ENCODE measurements at places on chromosomes 3 and 15.

GRCh38 chr15:100202309-100202960 is 139.3 kb downstream of the ADAMTS17 start:
- no peak for DNase-seq

GRCh38 chr3:171732756-171733155 is 77.5 kb downstream of the PLD1 start:
- DNase-seq: no peak

GRCh38 chr3:131903988-131904415 is 130.8 kb downstream of the CPNE4 start:
- DNase-seq: no peak

DNA sequence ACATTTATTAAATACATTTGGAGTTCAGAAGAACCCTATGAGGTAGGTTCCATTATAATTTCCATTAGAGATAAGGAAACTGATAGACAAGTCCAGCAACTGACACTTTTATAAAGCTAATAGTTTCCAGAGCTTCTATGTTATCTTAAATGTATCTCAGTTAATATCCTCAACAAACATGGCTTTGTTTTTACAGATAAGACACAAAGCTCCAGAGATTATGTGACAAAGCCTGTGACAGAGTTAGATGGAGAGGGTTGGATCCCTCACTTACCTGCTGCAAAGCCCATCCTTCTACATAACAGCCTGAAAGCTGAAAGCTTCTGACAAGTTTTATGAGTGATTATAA is 473 bp upstream of the COMMD2 start:
- DNase-seq: no peak

GRCh38 chr15:77781151-77781945 is 148.6 kb upstream of the LINGO1 start:
- no peak for DNase-seq

GRCh38 chr15:100806157-100806556 is 73.5 kb upstream of the ALDH1A3 start:
- no peak for DNase-seq

GRCh38 chr15:83283138-83283812 is 1.2 kb downstream of the BNC1 start:
- DNase-seq: no peak

DNA sequence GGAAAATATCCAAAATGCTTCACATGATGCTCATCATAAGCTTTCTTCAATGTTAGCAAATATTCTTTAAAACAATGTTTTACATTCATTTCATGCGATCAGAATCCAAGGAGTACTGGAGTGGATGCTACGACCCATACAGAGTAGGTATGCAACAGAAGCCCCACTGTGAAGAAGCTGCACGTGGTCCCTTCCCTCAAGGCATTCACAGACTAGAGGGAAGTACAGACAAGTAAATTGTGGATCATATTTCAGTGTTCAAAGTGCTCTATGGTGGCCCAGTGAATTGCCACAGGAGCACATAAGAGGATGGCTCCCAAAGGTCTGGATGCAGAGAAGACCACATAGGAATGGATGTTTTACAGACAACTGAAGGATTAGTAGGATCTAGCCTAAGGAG is 789.9 kb downstream of the IGSF11 start:
- DNase-seq: no peak

DNA sequence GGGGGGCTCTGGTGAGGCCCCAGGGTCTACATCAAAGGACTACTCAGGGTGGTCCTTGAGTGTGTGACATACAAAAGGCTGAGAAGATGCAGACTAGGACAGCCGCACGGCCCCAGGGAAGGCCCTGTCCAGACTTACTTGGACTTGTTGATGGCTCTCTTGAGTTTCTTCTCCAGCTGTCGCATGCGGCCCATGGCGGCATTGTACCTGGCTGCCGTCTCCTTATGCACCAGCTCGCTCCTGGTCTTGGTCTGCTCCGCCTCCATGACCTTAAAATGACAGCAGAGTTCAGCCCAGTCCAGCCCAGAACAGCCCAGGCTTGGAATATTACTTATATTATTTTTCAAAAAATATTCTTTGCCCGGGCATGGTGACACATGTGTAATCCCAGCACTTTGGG is 56.0 kb downstream of the CAPN7 start:
- no peak for DNase-seq

- peak; percentile 45 for DNase-seq
Observed at GRCh38 chr15:50148362-50148963, 29.4 kb upstream of the ATP8B4 start.

GRCh38 chr3:149650828-149651227 is 7.0 kb downstream of the WWTR1 start:
- no peak for DNase-seq

- no peak for DNase-seq
Observed at GRCh38 chr3:140216249-140216648, 281.3 kb downstream of the CLSTN2 start.

GRCh38 chr3:189053322-189053721 is 118.4 kb upstream of the TPRG1 start:
- no peak for DNase-seq

DNA sequence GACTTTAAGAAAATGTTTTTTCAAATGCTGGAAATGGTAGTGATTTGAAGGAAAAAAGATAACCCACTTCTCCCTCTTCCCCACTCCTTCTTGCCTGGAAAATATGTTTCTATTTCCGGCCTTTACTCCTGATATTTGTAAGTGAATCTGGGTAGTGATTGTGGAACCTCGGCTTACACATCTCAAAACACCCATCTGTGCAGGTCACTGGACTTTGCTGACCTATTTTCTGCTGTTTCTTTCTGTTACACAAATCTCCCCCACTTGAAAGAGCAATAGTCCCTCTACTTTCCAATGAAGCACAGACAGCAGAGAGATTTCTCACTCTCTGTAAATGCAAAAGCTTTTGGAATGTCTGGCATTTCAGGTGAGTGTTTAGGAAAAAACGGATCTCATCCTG is 76.9 kb upstream of the ICE2 start:
- DNase-seq: no peak

GRCh38 chr15:90683371-90683770 is 33.8 kb upstream of the BLM start:
- DNase-seq: no peak

DNA sequence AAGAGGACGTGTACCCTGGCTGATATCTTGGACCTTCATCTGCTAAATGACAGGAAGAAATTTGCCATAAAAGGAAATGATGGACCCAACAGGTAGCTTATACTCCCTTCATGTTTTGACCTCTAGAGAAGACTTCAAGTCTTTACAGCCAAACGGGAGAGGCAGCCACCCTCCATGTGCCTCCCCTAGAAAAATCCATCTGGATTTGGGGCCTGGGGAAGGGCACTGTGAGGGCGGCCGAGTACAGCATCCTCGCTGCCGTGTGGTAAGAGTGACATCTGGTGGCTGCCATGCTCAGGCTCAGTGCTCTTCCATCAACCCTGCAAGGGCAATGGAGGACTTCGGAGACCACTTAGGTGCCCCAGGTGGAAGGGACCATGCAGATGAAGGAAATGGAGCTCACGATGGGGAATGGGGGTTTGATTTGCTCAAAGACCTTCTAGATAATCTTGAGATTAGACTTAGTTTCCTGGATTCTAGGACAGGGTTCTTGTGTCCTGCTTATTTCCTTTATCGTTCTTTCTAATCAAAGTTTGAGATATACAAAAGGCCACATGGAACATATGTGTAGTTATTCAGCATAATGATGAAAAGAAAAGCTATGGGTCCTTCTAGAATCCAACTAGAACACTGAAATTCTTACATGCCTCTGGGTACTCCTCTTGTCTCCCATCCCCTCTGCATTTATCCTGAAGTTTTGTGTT is 44.4 kb downstream of the AQP9 start:
- DNase-seq: peak; percentile 64

DNA sequence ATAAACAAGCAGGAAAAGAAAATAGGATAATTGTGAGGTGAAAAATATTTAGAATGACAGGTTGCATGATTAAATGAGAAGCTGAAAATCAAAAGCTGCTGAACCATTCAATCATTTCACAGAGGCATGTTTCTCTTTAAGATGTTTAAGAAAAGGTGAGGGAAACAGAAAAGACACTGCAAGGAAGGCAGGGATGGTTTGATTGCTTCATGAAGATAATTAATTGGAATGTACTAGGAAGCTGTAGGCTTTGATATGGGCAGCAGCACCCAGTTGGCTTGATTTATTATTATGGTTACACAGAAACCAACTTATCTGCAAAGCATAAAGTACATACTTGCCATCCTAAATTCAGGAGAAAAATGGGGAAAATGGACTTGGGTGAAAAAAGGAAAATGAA is 234.6 kb downstream of the SUCLG2 start:
- DNase-seq: no peak

DNA sequence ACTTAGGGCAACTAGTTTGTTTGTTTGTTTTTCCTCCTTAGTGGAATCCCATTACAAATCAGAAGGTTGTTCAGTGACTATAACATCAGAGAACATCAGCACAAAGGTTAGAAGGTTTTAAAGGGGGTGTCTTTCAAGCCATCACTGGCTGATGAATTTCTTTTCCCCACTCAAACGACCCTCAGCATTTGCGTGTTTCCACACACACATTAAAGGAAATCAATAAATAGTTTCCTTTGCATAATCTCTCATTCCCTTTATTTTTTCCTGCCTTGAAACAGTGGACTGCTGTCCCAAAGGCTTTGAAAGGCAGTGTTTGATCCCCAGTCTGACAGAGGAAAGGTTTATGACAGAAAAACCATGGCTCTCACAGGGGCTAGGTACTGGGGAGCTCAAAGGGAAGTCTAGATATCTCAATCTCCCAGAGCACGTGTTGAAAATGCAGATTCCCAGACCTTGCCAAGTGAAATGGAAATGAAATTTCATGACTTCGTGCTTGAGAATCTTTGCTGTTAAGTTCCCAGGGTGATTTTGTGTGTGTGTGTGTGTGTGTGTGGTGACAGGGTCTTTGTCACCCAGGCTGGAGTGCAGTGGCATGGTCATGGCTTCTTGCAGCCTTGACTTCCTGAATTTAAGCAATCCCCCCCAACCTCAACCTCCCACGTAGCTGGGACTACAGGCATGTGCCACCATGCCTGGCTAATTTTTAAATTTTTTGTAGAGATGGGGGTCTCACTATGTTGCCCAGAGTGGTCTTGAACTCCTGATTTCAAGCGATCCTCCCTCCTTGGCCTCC is 2.2 kb upstream of the INTS14 start:
- DNase-seq: no peak

DNA sequence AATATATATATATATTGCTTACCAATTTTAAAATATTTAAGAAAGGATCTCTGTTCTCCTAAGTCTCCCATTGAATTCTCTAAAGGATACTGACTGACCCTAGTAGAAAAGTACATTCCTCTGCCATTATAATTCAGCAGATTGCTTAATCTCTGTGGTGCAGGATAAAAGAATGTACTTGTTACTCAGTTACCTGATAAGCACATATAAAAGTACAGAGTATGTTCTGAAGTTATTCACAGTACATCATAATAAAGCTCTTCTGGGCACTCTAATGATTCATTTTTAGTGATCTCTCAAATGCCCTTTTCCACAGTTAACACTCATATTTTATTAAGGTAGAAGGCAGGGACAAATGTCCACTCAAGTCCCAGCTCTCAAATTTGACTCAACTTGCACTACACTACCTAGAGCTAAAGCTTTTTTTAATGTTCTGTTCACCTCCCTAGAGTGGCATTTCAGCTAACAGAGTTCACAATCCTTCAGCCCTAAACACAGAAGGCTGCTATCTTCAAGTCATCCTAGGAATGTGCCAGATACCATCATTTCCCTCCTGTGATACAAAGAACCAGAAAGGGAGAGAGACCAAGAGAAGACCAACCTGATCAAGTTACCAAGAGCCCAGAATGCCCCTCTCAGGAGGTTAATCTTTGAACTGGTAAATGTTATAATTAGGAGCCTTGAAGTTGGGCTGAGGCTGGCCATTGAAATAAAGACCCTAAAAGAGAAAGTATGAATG is 53.3 kb downstream of the MEIS2 start:
- DNase-seq: no peak

DNA sequence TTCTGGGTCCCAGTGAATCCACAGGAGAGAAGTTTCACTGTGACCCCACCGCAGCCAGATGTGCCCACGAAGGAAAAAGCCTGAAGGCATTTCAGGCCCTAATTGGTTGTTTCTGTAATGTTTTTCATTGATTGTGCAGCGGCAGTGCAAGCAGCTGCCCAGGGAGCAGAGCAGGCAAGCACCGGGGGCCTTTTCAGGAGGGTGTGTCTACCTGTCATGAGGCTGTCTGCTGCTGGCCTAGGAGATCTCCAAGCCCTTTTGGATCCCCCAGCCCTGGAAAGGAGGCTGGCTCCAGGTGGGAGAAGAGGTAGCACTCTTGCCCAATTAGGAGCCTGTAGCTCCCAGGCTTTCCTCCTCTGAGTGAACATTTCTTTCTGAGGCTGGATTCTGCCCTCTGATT is 108.8 kb downstream of the EPHB1 start:
- DNase-seq: no peak

DNA sequence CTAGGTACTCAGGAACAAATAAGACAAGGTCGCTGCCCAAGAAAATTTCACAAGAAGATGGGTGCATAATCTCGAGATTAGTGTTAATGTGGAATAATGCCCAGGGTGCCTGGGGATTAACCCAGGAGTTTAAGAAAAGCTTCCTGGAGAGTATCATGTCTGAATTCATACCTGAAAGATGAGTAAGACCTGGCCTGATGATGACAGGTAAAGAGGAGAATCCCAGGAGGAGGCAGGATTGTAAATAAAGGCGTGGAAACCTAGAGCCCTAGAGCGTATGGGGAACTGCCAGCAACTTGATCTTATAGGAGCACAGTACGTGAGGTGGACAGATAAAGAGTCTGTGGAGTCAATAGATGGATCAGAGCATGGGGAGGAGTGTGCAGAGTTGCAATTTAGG is 43.0 kb downstream of the ARRDC4 start:
- DNase-seq: no peak
